Activated CD8-positive, alpha-beta T cell treated with anti-CD3 and anti-CD28 coated beads for 36 hours (primary cell): ENCODE measurements at places on chromosomes 12 and 14. TPM values are rescaled to one million over a fixed set of nuclear protein-coding genes. Genes with fewer than 3 reads are reported as not detected.
A peak's percentile ranks its signal among the peaks of the same experiment; 100 is the strongest.

DNA sequence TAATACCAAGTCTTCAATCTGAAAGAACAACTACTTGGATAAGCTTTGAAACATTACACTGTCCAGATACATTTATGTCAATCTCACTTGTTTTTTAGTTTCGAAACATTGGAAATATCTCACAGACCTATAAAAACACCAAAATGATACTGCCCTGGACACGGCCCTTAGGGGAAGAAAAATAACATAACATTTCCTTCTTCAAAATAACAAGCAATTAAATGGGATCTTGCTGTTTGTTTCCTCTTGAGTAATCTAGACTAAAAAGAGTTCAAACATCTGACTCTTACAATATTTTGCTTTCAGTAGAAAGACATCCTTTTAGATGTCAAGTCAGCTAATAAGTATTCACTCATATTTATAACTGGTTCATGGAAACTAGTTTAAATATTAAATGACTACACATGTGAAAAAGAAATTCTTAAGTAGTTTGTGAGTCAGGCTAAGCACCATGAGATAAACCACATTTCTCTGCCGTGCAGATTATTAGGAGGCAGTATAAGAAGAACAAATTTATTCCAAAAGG, 87.5 kb downstream of the EPS8 start:
- H3K27me3 ChIP-seq, result no peaks in the 10 kb centered on the region
- no peaks in the 10 kb centered on the region for H3K36me3 ChIP-seq
- peak overlapping the region; percentile 4 for H3K27ac ChIP-seq
- no peak overlapping the region for H3K4me3 ChIP-seq

GRCh38 chr14:36915081-36915480, 253.4 kb downstream of the PAX9 start:
- H3K4me3 ChIP-seq, result no peak overlapping the region
- no peaks in the 10 kb centered on the region for H3K4me1 ChIP-seq
- no peak for DNase-seq
- H3K27me3 ChIP-seq, result no peaks in the 10 kb centered on the region

- no peak overlapping the region for H3K27ac ChIP-seq
- H3K4me3 ChIP-seq, result no peak overlapping the region
- DNase-seq, result no peak
- H3K36me3 ChIP-seq, result no peaks in the 10 kb centered on the region
- H3K27me3 ChIP-seq, result no peaks in the 10 kb centered on the region
- H3K4me1 ChIP-seq, result no peaks in the 10 kb centered on the region
Observed at GRCh38 chr14:26833621-26834176, 235.9 kb upstream of the NOVA1 start.

GRCh38 chr12:1974812-1975211, 29.4 kb downstream of the DCP1B start:
- H3K4me1 ChIP-seq, result no peaks in the 10 kb centered on the region
- no peaks in the 10 kb centered on the region for H3K27me3 ChIP-seq
- H3K4me3 ChIP-seq, result no peak overlapping the region
- H3K27ac ChIP-seq, result no peak overlapping the region
- H3K36me3 ChIP-seq, result peaks cover 4% of the 10 kb centered on the region

- no peaks in the 10 kb centered on the region for H3K27me3 ChIP-seq
- no peak for DNase-seq
- peaks cover 69% of the 10 kb centered on the region for H3K4me1 ChIP-seq
- peaks cover 8% of the 10 kb centered on the region for H3K36me3 ChIP-seq
Observed at GRCh38 chr14:91835197-91835919, 32.0 kb downstream of the TC2N start.

DNA sequence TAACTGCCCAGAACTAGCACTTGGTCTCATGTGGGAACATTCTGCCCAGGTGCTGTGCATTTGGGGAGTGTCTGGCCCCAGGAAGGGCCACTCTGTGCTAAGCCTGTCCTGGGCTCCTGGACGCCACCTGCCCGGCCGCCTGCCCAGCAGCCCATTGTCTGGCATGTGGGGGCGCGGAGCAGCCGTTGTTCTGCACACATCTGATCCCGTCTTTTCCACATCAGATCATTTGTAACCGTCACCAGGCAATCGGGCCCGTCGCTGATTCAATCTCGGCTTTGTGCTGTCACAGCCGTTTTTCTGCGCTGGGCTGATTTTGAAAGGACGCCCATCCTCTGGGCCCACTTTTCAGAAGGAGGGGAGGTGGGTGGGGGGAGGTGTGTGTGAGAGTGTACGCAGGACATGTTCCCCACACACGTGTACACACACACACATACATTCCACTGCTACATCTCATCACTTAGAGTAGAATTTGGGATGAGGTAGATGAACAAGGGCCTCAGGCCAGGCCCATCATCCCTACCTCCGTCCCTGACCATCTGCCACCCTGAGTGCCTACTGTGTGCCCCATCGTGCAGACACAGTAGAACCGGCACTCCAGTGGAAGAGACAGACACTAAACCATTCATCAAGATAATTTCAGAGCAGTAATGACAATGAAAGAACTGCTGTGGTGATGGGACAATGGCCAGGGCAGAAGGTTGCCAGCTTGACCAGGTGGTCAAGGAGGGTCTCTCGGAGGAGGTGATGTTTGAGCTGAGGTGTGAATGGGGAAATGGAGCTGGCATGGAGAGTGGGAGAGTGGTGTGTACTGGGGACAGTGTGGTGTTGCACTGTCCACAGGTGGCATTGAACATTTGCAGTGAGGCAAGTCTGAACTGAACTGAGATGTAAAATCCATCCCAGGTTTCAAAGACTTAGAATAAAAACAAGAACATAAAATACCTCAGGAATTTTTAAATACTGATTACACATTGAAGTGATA, 19.0 kb downstream of the FAM222A start:
- no peaks in the 10 kb centered on the region for H3K36me3 ChIP-seq
- H3K27ac ChIP-seq, result no peak overlapping the region
- H3K4me3 ChIP-seq, result no peak overlapping the region
- H3K27me3 ChIP-seq, result peaks cover 11% of the 10 kb centered on the region

DNA sequence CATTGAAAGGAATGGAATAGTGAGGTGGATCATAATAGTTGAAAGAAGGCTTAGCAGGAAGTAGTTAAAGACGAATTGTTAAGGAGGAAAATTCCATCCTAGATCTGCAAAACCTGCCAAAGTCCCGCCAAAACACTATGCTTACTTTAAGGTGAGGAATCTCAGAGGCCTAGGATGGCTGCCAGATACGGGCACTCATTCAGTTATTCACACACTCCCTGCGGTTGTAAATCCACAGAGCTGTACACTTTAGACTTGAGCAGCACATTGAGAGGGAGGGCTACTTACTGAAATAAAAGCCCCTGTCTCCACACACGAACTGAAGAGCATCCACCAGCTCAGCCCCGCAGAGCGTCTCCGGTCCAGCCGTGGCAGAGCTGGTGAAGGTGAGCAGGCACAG, 5.0 kb downstream of the IGF1 start:
- no peak overlapping the region for H3K4me3 ChIP-seq
- H3K27me3 ChIP-seq, result peaks cover 4% of the 10 kb centered on the region
- peaks cover 38% of the 10 kb centered on the region for H3K4me1 ChIP-seq
- no peak overlapping the region for H3K27ac ChIP-seq

DNA sequence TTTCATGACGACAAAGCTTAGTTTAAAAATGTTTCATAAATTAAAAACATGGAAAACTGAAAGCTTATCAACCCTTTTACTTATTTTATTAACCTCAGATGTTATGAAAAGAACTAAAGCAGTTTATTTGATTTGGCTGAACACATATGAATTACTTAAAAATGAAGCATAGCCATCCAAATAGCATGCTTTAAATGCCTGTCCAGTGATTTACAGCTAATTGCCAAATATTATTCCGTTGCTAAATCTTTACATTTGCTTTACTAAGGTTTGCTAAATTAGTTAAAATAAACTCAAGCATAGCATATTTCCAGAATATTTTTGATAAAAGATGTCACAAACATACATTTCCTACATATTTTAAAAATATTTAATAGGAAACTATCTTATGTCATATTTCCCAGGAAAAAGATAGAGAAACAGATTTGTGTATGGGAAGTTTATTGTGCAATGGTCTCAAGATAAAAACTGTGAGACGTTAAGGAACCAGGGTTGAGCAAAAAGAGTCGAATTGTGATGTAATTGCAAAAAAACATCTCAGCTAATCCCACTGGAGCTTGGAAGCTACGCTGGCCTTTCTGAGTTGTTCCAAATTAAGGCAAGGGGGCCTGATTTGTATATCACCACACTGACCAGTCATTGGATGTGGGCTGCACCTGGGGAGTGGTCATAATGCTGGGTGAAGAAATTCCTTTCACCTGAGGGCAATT, 25.8 kb downstream of the GPR135 start:
- DNase-seq, result no peak
- no peaks in the 10 kb centered on the region for H3K36me3 ChIP-seq
- no peak overlapping the region for H3K4me3 ChIP-seq
- H3K27ac ChIP-seq, result no peak overlapping the region

DNA sequence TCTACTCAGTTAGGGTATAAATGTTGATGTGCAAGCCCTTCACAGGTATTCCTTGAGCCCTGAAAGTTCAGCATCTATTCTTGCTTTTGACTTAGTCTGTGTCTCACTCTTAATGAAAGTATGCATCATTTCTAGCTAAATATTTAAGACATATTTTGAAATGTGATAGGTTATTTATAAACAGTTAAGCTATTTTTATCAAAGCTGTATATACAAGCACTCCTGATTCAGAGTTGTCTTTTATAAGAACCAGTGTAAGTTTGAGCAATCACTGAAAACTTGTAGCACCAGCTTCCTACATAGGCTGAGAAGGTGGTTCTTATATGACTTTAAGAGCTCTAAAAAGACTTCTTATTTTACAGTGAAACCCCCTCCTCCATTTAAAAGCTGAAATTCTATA, 98.6 kb downstream of the MYF5 start:
- no peak overlapping the region for H3K27ac ChIP-seq
- H3K4me3 ChIP-seq, result no peak overlapping the region
- DNase-seq, result no peak
- no peaks in the 10 kb centered on the region for H3K36me3 ChIP-seq

Gene SLCO1B3
- not detected for total RNA-seq

Gene NAB2
- total RNA-seq, result 70.8 TPM

Gene ACRBP
- 2.0 TPM for total RNA-seq
